ENCODE measurements at places on chromosomes 12 and 14.

DNA sequence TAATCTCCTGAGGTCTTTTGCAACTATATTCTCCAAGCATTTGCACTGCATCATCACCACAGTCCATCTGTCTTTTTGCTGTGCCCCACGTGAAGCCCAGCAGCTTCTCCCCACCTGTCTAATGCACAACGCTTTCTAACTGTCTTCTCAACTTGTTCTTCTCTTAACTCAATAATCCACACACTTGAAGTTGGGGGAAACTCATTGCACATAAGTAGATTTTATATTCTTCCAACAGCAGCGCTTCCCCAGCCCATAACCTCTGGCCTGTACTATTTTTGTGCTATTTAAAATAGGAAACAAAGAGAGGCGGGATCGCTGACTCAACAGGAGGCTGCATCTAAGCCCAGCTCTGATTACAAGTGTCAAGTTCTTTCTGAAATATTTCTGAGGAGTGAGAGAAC is 226.7 kb downstream of the GXYLT1 start:
- DNase-seq, result no peak

DNA sequence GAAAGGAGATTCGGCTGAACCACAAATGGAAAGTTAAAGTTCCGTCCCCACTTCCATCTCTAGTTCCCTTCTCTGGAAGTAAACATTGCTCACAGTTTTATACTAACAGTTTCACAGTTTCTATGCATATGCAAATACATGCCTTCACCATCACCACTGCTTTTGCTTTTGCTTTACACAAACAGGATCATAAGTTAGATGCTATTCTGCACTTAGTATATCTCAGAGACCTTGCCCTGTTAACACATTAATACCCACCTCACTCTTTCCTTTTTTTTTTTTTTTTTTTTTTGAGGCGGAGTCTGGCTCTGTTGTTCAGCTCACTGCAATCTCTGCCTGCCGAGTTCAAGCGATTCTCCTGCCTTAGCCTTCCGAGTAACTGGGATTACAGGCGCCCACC is 890 bp downstream of the TEP1 start:
- no peak for DNase-seq

- DNase-seq, result no peak
These were observed 15.4 kb upstream of the MGST1 start for GRCh38 chr12:16331998-16332397.

DNA sequence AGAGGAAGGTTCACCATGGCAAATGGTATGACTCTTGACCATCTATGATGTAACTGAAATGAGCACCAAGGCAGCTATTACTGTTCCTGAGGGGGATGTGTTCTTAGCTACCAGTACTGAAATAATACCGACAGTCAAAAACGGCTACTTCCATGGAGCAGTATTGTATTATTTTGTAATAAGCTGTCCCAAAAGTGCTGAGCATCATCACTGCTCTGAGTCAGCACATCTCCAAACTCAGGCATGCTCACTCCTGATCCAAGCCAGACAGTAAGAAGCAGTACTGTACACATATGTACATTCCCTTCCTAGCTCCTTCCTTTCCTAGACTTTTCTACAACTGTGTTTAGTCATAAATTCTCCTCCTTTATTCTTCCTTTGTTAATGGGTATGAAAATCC is 8.6 kb downstream of the VTI1B start:
- no peak for DNase-seq

- no peak for DNase-seq
These were observed 118.3 kb upstream of the SLC38A4 start for GRCh38 chr12:46944088-46944487.

- no peak for DNase-seq
These were observed 6.8 kb downstream of the VRK1 start for GRCh38 chr14:96803958-96804357.
